ENCODE measurements at places on chromosomes 2 and 18.

GRCh38 chr2:88545118-88545517 is 82.1 kb downstream of the EIF2AK3 start:
- no peak for DNase-seq

- DNase-seq, result no peak
Observed at GRCh38 chr2:100785626-100786296, 34.2 kb upstream of the NPAS2 start.

DNA sequence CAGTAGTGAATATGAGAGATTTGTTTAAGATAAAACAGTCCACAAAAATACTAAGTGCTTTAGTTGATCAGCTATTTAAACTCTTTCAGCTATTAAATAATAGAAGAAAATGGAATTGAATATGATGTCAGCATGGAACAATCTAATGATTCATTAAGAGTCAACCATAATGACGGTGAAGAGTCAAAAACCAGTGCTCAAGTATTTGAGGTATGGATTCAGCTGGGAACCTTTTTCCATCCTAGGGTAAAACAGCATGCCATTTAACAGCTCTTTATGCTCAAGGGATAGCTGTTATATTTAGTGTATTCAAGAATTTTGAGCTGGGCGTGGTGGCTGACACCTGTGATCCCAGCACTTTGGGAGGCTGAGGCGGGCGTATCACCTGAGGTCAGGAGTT is 29.7 kb downstream of the CARF start:
- no peak for DNase-seq

DNA sequence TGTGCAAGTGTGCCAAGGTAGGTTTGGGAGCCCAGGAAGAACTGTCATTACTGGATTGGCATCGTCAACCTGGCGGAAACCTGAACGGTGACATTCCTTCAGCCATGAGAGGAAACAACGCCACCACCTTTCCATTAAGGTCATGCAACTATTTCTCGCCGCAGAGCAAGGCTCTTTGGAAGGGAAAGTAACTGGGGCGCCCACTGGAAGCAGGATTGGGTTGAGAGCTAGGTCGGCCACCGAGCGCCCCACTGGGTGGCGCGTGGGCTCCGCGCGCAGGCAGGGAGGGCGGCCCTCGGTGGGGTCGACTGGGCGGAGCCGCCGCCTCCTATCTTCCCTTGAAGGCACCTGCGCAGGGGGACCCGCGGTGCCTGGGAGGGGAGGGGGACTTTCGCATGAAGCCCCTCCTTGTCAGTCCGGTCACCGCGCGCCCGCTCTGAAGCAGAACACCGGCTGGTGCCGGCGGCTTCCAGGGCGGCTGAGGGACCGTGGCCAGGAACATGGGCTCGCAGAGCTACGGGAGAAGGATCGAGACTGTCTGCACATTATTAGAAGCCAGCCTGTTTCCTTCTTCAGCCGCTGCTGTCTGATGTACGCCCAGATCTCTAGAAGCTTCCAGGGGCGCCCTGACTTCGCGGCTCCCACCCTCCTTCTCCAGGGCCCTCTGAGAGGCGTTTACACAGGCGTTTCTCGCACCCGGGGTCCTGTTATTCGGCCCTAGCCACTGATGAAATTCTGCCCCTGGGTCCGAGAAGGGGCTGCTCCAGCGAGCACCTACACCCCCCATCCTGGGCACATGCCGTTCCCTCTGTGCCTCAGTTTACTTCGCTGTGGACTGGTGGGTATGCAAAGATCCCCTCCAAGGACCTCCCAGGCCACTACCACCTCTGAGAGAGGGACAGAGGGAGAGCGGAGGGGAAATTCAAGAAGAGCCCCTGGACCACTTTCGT is 27.3 kb upstream of the MAL start:
- DNase-seq, result no peak

DNA sequence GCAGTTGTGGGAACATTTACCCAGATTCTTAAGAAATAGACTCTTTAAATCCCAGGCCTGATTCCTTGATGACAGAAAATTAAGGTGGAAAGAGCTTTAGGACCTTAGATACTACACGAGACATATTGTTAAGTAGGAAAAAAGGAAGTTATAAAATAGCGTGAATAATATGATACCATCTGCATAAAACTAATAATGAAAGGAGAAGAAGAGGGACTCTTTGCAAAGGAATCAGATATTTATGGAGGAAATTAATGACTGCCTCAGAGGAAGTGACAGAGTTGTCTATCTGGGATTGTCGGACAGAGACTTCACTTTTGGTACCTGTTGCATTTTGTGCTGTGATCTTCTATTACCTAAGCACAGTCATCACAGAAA is 20.8 kb downstream of the APCDD1 start:
- no peak for DNase-seq

Measured in Ammon's horn (tissue), 1 donor.